ENCODE measurements at places on chromosomes 5 and 9. TPM values are rescaled to one million over a fixed set of nuclear protein-coding genes. Genes with fewer than 3 reads are reported as not detected.

DNA sequence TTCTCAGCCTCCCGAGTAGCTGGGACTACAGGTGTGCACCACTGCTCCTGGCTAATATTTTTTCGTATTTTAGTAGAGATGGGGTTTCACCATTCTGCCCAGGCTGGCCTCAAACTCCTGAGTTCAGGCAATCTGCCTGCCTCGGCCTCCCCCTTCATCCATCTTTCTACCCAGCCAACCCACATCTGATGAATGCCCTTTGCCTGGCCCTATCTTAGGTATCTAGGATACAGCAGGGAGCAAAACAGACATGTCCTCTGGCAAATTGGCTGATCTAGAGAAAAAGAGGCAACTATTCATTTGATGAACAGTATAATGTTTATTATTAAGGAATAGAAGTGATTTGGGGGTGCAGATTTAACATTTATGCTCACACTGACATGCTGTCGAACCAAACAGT is 123.0 kb downstream of the TRIO start:
- DNase-seq = no peak

The SLC1A1 gene
- 7.2 TPM for total RNA-seq

GRCh38 chr9:97852001-97852398 is 1.0 kb upstream of the FOXE1 start:
- no peak for DNase-seq

GRCh38 chr9:99762470-99762869 is 59.2 kb upstream of the NR4A3 start:
- no peak for DNase-seq

Measured in dermis microvascular lymphatic vessel endothelial cell (primary cell).